ENCODE measurements at places on chromosomes 12 and 14.

DNA sequence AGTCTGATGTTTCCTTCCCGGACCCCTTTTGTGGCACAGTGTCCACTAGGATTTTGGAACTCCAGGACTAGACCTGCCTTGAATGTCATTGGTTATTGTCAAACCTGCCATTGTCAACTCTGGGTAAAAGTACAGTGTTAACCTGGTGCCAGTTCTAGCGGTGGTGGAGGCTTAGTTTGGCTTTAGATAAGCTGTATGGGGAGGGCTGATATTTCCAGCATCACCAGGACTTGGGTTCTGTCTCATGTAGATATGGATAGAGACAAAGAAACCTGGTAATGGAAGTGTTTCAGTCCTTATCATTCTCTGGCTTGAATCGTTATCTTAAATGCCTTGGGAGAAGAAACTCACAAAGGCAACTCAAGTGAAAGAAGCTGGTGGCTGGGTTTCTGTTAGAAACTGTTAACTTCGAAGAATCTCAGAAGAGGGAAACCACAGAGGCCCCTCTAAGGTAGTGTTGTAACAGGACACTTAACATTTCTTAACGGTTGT lies 10.6 kb downstream of the CHST11 start:
- no peak for DNase-seq

GRCh38 chr12:83574142-83574541 lies 887.4 kb downstream of the TMTC2 start:
- no peak for DNase-seq

DNA sequence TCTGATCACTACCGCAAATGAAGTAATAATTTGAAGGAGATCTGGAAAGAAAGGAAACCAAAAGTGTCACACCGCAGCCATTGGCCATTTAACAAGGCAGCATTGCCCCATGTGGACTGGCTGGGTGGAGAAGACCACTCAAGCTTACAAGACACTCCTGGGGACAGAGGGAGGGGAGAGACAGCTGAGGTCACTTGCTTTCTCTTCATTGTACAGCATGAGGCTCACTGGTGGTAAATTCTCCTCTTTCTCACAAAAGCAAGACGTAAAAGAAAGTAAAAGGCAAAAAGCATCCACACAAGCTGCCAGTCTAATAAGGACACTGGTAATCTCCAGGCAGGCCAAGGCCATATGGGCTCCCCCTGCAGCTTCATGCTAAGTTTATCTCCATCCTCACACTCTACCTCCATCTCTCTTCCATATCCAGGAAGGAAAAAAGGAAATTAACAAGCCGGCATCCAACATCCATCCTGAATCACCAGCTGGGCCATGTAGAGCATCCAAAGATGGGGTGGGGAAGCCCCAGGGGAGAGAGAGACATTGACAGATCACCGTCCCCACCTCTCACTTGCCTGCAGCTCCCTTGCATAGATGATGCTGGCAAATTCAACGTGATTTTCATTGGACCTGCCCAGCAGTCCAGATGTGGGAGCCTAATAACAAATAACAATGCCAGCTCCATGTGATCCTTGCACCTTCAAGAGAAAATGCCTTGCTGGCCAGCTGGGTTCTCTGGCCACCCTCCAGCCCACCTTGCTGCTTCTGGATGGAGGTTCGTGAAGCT lies 100.6 kb downstream of the DPF3 start:
- no peak for DNase-seq

GRCh38 chr12:13573698-13574321 lies 377.3 kb downstream of the EMP1 start:
- DNase-seq: no peak

DNA sequence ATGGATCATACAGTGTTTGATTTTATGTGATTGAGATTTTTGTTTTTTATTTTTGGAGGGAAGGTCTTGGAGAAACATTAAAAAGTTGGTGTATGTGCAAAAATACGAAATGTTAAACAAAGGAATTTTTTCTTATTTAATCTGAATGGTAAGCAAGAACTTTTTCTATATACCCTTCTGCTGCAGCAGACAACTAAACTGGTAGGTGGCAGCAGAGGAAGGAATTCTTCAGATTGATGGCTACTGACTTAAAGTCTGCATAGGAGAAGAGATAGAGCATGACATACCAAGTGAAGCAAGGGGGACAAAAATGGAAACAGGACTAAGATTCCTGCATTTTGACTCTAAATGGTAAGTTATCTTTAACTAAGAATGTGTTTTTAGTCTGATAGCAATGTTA lies 42.0 kb upstream of the A2ML1 start:
- no peak for DNase-seq

- no peak for DNase-seq
Measured at GRCh38 chr14:61501714-61502458, 180.5 kb downstream of the PRKCH start.

GRCh38 chr14:63573581-63573980 lies 30.4 kb upstream of the PPP2R5E start:
- DNase-seq: no peak

- DNase-seq: no peak
Measured at GRCh38 chr12:120618954-120619615, 21.3 kb upstream of the CABP1 start.

DNA sequence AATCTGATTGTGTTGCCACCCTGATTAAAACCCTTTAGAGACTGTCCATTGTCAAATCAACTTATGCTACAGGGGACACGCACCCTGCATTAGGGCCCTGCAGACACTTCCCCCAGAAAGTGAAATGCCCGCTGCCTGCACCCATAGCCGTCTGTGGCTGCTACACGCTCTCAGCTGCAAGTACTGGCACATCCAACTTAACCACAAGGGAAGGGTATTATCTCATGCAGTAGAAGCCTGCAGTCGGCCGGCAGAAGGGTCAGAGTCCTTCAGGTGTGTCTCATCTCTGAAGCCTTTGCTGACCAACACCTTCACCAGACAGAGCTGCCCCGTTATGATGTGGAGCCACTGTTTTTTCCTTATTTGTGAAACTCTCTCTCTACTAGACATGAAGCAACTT lies 20.8 kb downstream of the CFAP251 start:
- DNase-seq: no peak

DNA sequence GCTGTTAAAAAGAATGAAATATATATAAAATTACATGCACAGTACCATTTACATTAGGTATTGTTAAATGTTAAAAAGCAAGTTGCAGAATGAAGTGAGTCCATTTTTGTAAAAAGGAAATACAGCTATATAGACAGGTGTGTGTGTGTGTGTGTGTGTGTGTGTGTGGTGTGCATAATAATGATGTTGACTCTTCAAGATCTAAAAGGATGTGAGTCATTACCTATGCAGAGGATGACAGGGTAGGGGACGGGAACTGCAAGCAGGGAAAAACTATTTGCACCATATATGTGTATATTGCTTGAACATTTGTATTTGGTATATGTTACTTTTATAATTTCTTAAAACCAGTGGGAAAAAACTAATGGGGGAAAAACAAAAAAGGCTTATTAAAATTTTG lies 3.1 kb downstream of the C14orf39 start:
- DNase-seq: no peak

DNA sequence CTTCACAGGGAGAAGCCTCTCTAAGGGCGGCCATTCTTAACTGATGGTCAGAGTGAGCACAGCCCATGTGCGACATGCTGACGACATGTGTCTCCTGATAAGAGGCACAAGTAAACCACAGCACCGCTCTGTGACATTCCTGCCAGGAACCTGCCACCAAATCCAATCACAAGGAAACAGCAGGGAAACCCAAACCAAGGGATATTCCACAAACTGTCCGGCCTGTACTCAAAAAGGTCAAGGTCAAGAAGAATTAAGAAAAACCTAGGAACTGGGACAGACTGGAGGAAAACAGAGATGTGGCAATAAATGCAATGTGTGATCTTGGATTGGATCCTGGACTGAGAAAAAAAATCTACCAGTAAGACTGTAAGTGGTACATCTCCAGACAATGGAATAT lies 91.9 kb downstream of the SYNE3 start:
- DNase-seq: no peak

DNA sequence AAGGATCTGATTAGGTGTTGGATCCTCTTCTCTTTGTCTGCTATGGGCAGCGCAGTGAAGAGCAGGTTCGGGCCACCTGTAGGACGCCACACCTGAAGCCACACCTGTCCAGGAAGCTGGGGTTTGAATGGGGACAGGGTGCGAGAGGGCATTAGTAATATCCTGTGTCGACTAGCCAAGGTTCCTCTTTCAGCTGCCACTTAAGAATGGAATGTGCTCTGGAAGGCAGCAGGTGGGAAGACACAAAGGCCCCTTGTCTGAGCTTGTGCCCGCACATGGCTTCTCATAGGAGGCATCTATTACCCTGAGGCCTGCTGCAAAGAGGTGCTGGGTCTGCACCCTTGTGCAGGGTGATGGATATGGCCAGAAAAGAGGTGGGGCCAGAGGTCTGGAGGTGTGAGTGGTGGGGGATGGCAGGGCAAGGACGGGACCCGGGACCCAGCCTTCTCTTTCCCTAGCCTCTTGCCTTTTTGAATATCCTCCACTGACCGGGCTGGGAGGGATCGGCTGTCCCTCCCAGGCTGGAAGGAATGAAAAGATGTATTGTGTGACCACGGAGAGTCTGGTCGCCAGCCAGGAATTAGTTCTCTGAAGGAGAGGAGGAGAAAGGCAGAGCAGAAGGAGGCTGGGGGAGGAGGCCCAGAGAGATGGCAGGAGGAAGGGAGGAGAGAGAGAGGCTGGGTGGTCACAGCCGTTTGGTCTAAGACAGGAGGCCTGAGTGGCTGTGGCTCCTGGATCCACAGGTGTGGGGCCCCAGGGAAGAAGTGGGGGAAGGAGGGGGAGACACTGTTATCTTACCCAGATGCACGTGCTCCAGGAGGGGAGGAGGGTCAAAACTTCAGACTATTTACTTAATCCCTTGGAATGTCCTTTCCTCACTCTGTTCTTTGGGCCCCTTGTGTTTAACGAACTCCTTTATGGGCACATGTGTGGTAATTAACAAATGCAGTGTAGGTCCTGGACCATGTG lies 101.5 kb downstream of the SMOC1 start:
- no peak for DNase-seq

GRCh38 chr14:89085737-89086382 lies 261.4 kb downstream of the TTC8 start:
- DNase-seq: no peak

DNA sequence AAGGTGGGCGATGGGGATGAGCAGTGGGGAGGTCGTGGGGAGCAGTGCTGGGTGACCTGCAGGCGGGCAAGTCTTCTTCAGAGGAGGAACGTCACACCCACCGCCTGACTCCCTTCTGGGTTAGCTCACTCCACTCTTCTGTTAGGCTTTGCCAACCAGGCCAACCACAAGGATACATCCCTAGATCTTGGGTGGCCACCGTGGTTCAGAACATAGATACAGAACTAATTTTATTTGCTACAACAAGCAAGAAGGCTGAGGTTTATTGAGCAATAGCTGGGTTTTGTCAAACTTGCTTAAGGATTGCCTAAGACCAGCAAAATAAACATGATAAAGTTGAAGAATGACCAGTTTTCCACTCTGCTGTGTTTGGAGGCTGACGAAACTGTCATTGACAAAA lies 109.4 kb downstream of the DACT1 start:
- no peak for DNase-seq

GRCh38 chr12:88303335-88303734 lies 161.2 kb downstream of the TMTC3 start:
- DNase-seq: no peak

All from activated T-cell treated with anti-CD3 and anti-CD28 coated beads, Interleukin-2, amount 50 U/mL, for 48 hours (primary cell).